Stimulated activated CD8-positive, alpha-beta memory T cell treated with anti-CD3 and anti-CD28 coated beads, Interleukin-7, amount 100 ng/mL, for 1 hour (primary cell): ENCODE measurements at places on chromosomes 1 and 21.

DNA sequence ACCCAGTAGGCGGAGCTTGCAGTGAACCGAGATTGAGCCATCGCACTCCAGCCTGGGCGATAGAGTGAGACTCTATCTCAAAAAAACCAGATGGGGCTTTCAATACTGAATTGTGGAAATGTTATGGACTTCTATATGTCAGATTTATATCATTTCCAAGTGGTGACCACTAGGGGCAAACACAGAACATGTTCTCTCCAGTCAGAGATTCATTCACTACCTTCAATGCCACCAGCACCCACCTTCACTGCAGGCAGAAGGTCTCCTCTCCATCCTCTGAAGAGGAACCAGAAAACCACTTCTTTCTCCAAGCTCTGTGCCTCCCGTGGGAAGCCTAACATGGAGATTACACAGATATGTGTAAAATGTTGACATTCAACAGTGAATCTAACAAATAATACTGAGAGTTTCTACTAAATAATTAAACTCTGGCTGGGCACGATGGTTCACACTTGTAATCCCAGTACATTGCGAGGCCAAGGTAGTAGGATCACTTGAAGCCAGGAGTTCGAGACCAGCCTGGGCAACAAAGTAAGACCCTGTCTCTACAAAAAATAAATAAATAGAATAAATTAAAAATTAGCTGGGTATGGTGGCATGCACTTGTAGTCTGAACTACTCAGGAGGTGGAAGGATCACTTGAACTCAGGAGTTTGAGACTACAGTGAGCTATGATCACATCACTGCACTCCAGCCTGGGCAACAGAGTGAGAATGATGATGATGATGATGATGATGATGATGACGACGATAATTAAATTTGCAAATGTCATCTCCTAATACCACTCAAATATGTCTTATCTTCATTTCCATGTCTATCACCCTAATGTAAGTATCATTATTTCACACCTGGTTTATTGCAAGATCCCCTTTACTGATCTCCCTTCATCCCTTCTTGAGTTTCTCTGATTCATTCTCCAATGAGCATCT lies 151.1 kb downstream of the ZNF281 start:
- no peak for DNase-seq

- no peak for DNase-seq
Measured at GRCh38 chr1:118636004-118636403, 352.1 kb downstream of the TBX15 start.

DNA sequence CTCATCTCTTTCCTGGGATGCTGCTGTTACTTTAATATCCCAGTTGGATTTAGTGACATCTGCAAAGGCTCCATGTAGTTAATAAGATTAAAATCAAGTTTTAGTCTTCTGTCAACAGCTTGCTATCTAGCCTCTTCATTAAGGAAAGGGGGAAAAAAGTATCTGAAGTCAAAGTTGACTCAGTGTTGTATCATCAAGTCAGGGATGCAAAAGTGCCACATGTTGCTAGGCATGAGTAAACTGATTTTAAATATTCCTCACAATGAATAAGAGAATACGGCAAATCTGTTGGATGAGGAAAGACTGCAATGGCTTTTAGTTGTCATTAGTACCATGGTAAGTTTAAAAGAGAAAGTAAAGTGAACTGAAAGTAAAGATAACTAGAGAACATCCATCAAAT lies 383.2 kb upstream of the ZRANB2 start:
- DNase-seq, result no peak

DNA sequence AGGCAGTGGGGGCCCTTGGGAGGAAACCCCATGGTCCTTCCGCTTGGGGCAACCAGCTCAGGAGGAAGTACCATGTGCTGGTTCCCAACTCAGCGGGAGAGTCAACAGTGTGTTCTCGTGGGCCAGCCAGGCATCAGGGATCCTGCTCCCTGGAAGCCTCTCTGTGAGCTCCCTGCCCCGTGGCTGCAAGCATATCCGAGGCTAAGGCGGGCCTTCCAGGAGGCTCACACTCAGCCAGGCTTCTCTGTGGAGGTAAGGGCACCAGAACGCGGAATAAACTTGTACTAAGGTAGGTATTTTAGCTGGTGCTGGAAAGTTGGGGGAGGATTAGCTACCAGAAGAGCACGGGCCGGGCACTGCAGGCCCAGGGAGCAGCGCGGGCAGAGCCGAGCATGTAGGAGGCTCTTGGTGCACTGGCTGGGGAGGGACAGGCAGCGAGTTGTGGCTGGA lies 74.7 kb upstream of the POU3F1 start:
- no peak for DNase-seq

DNA sequence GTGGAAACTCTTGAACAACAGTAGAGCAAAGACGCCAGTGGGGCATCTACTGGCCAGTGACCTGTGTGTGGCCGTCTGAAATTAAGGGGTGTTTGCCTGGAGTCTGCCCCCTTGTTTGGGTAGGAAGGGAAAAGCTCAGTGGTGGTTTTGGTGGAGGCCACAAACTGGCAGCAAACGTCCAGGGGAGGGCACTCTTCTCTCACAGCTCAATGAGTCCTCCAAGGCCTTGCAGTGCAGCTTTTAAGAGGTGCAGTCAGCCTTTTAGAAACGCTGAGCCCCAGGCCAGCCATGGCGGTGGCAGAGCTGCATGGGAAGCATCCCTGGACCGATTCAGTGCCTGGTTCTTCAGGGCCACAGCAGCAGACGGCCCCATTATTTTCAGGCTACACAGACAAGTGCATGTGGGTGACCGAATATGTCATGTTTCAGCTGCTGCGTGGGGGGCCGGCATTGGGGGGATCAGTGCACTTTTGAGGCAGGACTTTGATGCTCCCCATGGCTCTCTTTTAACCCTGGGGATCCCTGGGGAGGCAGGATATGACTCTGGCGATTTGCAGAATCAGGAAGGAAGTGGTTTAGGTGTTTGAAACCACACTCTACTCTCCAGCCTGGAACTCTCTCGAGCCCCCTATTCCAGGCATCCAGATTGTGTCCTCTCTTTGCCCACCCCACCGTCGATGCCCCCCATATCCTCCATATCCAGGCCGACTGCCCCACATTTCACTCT lies 414.0 kb downstream of the PRDM2 start:
- no peak for DNase-seq

DNA sequence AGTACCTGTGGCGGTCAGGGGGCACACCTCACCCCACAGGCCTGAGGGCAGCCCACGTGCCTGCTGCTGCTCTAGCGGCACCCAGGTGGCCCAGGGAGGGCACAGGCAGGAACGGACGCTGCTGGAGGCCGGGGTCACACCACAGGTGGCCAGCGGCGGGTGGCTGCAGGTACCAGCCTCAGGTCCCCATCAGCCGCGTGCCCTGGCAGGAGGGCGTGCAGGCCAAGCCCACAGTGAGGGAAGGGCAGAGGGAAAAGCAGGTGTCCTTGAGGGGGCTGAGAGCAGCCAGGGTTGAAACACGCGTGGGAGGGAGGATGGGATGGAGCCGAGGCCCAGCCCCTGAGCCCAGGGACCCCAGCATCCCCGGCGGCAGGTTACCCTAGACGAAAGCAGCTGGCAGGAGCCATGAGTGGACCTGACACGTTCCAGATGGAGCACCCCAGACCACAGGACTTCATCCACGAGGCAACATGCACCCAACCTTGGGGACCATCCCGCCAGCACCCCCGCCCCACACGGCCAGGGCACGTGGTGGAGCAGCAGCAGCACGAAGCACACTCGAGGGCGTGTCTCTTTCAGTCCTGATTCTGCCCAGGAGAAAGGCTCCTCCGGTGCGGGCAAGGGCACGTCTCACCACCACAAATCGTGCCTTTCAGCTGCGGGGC lies 3.7 kb downstream of the SLC19A1 start:
- DNase-seq, result no peak

- no peak for DNase-seq
Measured at GRCh38 chr1:182291584-182292192, 99.9 kb downstream of the GLUL start.

DNA sequence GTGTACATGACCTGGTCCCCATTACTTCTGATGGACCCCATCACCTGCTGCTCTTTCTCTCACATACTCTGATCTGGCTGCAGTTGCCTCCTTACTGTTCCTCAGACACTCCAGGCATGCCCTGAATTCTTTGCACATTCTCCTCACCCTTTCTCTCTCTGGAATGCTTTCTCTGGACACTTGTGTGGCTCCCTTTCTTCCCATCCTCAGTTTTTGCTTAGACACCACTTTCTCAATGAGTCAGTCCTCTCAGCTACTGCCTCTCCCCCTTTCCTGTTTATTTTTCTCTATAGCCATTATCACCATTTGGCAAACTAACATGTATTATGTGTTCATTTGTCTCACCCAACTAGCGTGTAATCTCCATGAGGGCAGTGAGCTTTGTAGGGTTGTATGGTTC lies 28.1 kb downstream of the PLXNA2 start:
- no peak for DNase-seq

- no peak for DNase-seq
Measured at GRCh38 chr1:46521414-46521813, 30.0 kb downstream of the KNCN start.

GRCh38 chr1:66035616-66036245 lies 243.0 kb downstream of the PDE4B start:
- no peak for DNase-seq

DNA sequence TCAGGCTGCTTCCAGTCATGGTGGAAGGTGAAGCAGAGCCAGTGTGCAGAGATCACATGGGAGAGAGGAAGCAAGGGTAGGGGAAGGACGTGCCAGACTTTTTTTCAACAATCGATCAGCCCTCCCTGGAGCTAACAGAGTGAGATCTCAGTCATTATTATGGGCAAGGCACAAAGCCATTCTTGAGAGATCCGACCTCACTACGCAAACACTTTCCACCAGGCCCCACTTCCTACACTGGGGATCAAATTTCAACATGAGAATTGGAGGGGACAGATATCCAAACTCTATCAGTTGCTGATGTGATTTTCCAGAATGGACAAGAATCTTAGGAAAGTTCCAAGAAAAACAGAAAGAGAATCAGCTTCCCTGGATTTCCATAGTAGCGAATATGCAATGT lies 60.5 kb downstream of the BACE2 start:
- no peak for DNase-seq
